Nephron progenitor cell (in vitro differentiated cells): ENCODE measurements at places on chromosomes 12 and 14.

DNA sequence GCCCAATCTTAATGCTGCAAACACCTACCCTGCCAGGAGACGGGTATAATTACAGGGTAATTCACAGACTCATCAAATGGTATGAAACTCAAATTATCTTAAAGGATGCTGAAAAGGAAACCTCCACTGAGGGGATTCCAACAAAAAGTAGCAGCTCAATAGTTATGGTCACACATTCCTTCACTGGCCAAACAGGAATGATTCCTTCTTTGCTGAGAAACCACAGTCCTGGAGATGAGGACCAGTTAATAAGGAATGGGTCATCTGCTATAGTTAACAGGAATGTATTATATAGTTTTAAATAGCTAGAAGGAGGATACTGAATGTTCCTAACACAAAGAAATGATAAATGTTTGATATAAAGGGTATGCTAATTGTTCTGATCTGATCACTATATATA, 136.9 kb downstream of the STXBP6 start:
- DNase-seq = no peak

GRCh38 chr12:26533211-26533610, 299.8 kb downstream of the ITPR2 start:
- DNase-seq = no peak

DNA sequence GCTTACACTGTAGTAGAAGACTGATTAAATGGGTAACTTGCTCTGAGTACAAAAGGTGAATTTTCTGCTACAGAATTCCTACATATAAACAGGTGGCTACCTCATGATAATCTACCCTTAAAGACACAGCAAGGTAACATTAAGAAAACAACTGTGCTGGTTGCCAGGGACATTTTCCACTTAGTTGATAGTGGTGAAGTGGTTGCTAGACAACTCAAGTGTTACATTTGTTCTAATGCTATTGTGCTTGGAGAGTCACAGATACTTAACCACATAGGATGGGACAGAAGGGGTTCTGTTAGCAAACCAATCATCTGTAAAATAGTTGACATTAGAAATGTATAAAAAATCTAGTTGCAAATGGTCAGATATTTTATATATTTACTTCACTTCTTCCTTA, 870.3 kb upstream of the SEL1L start:
- DNase-seq = no peak

DNA sequence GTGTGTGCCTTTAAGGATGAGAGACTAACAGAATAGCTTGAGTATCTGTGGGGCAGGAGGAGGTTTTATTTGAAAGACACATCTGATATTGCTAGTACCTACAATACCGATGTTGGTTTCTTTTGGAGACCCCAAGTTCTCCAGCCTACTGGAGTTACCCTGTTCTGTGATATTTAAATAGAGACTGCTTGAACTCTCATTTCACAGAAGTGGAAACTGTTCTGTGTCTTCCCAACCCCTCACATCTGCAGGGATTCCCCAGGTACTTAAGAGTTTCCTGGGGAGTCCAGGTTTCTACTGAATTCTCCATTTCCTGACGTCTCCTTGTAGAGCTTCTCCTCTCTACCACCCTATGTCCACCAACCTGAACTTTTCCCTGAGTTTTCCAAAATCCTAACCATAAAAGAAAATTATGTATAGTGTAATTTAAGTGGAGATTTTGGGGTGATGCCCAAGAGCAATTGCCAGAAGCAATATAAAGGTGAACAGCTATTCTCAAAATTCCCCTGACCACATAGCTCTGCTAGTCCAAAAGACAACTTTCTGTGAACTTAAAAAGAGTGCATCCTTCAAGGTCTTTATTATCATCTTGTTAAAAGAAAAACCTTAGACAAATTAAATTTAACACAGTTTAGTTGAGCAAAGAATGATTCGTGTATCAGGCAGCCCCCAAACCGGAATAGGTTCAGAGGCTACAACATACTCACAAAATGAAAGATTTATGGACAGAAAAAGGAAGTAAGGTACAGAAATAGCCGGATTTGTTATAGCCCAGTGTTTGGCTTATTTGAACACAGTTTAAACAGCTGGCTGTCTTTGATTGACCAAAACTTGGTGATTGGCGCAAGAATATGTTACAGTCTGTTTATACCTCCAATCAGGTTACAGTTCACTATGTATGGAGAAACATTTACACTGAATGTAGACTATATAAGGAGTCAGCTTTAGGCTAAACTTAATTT, 373.4 kb downstream of the NUAK1 start:
- DNase-seq = no peak

DNA sequence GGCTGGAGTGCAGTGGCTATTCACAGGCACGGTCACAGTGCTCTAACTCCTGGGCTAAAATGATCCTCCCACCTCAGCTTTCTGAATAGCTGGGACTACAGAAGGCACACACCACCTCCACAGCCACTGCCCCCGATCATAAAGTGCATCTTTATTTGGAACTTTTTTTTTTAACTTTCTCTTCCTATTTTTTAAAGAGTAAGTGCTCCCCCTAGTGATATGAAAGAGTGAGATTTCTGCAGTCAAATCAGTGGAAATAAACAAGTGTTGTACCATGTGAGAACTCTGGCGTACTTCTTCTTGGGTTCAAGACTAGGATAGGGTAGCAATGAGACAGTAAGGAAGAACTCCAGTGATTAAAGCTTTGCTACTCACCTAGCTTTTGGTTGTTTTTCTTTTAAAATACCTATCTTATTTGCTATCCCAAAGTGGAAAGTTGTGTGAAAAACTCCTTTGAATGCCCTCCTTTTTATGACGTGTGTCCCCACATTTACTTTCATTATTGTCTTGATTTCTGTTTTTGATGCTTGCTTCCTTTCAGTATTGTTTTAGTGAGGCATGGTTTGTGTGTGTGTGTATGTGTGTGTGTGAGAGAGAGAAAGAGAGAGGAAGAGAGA, 6.6 kb downstream of the PPP4R4 start:
- DNase-seq = no peak

DNA sequence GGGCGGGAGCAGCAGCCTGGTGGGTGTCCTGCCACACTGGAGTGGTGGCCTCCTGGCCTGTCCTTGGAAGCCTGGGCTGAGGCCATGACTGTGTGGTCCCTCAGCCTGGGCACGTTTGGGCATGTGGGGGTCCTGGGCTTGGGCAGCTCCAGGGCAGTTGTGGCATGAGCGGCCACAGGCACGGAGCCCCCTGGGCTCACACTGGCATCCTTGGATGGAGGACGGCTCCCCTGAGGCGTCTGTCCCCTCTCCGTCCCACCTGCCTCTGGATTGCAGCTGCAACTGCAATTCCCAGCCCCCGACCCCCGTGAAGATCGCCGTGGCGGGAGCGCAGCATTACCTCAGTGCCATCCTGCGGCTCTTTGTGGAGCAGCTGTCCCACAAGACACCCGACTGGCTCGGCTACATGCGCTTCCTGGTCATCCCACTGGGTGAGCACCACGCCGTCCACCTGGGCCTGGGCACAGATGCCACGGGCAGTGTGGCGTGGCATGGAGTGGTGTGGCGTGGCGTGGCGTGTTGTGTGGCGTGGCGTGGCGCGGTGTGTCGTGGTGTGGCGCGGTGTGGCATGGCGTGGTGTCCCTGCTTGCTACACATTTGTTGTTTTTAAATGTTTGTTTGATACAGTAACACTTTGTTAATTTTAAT, 15.1 kb upstream of the TEX22 start:
- no peak for DNase-seq

DNA sequence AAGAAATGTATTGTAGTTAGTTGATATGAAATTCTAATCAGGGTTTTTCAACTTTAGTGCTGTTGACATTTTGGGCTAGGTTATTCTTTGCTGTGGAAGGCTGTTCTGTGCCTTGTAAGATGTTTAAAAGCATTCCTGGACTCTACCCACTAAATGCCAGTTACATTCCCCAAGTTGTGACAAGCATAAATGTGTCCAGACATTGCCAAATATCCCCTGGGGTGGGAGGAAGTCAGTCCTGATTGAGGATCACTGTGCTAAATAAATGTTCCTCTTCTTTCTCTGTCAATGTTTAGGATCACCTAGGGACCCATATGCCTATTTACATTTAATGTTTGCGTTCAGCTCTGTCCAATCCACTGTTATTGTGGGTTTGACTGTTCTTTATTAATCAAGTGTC, 268.3 kb downstream of the TMTC2 start:
- no peak for DNase-seq

DNA sequence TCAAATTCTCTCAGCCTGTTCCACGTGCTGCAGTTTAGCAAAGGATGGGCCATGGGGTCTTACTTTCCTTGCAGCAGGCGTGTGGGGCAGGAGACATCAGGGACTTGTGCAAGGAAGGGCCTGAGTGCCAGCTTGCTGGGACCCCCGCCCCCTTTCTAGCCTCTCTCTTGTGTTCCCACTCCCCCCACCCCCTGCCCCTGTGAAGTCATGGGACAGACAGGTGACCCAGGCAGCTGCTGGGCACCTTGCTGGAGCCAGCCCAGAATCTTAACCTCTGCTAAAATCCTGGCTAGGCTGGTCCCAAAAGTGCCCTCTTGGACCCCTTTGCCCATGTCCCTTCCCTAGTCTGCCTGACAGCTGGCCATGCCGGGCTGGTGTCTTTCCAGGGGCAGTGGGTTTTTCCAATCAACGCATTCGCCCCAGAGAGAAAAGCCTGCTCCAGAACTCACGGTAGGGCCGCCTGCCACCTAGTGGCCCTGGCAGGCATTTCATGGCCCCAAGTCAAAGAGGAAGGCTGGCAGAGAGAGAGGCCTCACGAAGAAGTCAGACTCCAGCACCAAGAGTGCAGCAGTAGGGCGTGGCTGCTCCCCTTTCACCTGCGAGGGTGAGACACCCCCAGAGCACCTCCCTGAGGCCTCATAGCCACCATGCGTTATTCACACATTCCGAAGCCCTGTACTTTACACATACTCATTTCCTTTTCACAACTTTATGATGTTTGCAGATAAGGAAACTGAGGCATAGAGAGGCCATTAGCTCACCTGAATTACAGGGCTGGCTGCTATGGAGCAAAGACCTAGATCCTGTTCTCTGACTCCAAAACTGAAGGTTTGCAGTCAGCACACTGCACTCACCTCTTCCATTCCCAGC, 67.4 kb downstream of the LGMN start:
- peak; percentile 77 for DNase-seq

DNA sequence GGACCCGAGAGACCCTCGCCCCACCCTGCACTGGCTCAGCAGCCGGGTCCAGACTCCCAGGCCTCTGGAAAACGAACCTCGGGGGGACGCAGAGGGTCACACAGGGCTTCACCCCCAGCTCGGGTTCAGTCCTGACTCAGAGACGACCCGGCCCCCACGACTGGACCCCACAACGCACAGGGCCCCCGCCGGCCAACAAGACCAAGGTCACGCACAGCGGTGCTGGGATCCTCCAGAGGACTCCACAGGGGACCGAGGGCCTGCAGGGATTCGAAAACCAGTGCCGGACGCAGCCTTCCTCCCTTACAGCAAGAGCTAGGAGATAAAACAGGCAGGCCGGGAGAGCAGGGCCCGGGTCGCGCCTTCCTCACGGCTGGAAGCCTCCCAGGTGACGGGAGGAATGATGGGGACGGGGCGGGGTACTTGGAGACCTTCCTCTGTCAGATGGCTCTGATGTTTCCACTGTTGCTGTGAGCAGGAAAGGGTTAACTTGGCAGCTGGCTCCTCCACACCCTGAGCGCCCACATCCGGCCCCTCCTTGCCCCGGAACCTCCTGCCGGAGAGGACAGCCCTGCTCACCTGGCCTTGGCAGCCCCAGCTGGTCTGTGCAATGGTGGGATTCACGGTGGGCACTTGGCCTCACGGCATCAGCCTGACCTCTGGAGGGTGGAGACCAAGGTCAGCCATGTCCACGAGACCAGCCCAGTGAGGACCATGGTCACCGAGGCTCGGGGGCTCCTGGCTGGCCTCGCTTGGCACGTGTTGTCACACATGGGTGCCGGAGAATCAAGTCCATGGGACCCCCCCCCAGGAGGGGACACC, 46.2 kb downstream of the GALNT9 start:
- DNase-seq = peak; percentile 40

DNA sequence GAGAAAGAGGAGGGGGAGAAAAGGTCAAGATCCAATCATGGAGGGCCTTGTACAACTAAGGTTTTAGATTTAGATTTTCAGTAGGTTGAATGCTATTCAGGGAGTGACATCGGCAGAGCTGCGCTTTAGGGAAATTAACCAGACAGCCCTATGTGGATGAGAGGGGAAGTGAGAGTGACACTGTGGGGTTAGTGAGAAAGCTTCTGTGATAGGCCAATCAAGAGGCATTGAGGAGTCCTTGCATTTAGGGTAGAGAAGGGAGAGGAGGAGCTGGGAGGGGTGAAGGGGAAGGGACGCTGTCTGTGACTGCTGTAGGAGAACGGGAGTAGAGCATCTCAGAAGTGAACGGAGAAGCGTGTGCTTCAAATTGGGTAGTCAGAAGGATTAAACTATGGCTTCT, 3.4 kb downstream of the HSD17B6 start:
- DNase-seq = no peak

GRCh38 chr14:72553656-72554055, 340.2 kb downstream of the DPF3 start:
- DNase-seq = no peak

DNA sequence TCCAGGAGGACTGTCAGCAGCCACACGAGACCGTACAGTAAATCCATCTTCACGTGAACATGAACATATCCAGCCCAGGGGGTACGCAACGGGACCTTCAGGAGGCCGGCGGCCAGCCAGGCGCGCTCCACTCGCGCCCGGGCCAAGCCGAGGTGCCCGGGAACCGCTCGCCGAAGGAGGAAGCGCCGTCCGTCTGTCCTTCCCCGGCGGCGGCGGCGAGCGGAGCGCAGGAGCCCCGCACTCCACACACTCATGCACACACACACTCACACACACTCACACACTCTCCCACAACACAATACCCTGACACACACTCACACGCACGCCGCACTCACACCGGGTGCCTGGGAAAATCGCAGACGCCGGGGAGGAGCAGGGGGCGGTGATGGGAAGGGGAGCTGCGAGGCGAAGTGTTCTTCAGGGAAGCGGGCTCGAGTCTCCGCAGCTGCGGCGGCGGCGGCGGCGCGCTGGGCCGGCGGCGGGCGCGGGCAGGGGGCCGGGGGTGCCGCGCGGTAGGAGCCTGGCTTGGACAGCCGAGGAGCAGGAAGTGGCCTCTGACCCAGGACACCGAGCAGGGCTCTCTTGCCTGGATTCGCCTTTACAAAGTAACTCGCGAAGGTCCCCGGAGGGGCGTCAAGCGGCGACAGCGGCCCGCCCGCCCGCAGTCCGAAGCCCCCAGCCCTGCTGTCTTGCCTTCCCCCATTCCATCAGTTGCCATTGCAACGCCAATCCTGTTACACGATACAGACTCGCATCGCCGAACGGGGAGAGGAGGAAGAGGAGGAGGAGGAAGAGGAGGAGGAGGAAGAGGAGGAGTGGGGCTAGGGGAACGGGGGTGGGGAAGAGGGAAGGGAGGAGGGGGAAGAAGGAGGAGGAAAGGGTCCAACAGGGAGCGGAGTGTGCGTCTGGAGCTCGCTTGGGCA, 601 bp downstream of the MDGA2 start:
- peak; percentile 62 for DNase-seq
